NCI-H1417 treated with DMSO at 0.1 percent for 48 hours (cell line): ENCODE measurements at places on chromosomes 5 and 9.

GRCh38 chr5:16679863-16680262, 63.1 kb upstream of the RETREG1 start:
- no peak for DNase-seq

DNA sequence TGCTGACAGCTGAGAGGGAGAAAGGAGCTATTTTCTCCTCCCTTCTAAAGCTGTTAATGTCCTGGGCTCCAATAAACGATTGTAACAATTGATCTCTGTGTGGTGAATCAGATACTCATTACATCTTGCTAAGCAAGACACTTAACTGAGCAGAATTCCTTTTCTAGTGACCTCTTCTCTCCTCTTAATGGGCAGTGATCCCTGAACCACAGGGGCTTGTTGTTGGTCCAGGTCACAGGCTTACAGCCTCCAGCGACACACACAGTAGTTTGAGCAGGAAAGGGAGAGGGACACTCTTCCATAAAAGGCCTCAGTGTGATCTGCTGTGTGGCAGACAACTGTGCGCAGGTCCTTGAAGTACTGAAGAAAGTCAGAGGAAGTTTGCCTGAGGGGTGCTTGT, 58.5 kb upstream of the MYO10 start:
- DNase-seq: no peak

- DNase-seq: no peak
These were observed 1.3 kb downstream of the CEL start for GRCh38 chr9:133063159-133063499.

GRCh38 chr9:32867026-32867425, 83.7 kb downstream of the TMEM215 start:
- DNase-seq: no peak

DNA sequence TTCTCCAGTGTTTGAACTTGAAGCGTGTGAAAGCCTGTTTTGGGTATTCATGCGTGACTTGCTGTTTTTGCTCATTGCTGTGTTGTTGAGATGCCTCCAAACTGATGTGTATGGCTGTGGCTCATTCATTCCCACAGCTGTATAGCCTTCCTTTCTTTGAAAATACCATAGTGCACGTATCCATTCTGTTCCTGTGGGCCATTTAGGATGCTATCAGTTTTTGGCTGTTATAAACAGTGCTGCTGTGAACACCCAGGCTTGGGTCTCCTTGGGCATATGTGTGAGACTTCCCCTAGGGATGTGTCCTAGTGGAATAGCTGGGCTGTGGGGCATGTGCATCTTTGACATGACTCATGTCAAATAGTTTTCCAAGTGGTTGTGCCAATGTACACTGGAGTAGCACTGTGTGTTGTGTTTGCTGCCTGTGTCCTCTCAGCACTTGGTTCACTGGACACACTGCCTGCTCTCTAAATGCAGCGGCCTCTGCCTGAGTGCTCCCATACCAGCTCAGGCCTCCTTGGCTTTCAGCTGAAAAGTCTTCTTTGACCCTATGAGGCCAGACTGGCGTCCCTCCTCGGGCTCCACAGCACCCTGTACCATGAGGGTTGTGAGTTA, 102.6 kb upstream of the TBC1D2 start:
- no peak for DNase-seq

- no peak for DNase-seq
These were observed 465.2 kb downstream of the GADD45G start for GRCh38 chr9:90070056-90070455.

GRCh38 chr5:76082772-76083554, at the start of gene SV2C:
TSS of gene SV2C (plus strand) at chr5:76083383. CDS start at chr5:76131751, 48,368 bp downstream.
- no peak for DNase-seq

GRCh38 chr9:133945314-133945975, 46.7 kb downstream of the VAV2 start:
- DNase-seq: no peak

- no peak for DNase-seq
These were observed 93.5 kb downstream of the PPP2R2B start for GRCh38 chr5:146785065-146785464.

- no peak for DNase-seq
These were observed 35.4 kb downstream of the SEMA6A start for GRCh38 chr5:116539222-116539621.

DNA sequence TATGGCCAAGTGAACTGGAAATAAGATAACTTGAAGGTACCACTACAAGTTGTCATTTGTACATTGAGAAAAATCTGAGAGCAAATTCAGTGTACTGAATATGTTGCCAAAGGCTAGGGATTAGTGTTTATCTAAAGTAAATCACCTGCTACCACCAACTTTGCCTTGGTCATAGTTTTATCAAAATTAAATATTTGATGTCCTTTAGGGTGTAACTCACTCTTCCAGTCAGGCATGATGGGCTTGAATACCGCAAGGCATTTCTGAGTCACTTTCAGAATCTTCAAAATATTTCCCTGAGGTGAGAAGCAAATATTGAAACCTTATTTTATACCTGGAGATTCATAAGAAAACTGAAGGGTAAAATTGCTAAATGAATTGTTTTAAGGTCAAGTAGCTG, 1338.6 kb upstream of the ACO1 start:
- DNase-seq: no peak

DNA sequence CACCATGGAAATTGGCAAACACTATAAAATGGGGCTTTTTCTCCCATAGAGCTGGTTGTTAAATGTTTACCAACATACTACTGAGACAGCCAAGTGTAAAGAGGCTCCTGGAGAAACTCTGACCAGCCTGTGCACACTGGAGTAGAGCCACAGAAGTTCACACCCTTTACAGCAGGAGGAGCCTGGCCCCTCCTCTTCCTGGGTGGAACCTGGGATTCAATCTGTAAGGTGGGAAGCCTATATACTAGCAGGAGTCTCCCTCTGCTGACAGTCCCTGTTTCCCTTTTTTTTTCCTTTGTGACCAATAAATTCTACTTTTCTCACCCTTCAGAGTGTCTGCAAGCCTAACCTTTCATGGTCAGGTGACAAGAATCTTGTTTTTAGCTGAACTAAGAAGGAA, 10.4 kb upstream of the SLC30A5 start:
- DNase-seq: no peak

DNA sequence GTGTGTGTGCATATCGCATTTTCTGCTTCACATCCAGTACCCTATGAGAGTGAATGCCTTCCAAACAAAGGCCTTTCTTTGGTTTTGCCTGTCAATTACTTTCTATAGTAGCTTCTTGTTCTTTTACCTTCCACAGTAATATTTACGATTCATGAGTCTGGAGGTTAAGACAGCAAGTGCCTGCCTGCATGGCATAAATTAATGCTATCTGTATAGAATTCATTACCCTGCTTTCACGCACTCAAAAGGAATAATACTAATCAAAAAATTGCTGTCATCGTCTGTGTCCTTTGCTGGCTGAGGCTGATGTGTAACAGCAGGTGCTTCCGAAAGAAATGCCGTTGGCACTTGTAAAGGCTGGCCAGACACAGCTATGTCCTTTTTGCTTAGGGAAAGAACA, 1304.4 kb upstream of the CDH6 start:
- DNase-seq: no peak

DNA sequence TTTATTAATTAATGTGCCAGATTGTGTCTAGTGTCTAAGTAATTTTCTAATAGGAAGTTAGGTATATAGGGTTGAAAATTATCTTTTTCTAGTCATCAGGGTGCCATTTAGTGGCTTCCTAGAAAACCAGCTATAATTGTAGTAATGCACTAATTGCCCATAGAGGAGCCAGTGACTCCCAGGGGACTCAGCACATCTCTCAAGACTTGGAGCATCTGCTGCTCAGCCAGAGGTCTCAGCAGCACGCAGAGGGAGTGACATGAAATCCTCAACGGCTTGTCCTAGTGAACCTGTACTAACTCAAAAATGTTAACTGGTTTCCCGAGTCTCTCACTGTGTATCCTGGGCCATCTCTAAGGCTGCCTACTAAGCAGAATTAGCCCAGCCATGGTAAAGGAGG, 78.2 kb upstream of the MAN2A1 start:
- DNase-seq: no peak

- DNase-seq: no peak
These were observed 58.1 kb downstream of the SLIT3 start for GRCh38 chr5:169242849-169243186.

- no peak for DNase-seq
These were observed 319.5 kb downstream of the ADGRV1 start for GRCh38 chr5:90878081-90878480.

GRCh38 chr5:6333182-6333905, 45.0 kb downstream of the MED10 start:
- no peak for DNase-seq

DNA sequence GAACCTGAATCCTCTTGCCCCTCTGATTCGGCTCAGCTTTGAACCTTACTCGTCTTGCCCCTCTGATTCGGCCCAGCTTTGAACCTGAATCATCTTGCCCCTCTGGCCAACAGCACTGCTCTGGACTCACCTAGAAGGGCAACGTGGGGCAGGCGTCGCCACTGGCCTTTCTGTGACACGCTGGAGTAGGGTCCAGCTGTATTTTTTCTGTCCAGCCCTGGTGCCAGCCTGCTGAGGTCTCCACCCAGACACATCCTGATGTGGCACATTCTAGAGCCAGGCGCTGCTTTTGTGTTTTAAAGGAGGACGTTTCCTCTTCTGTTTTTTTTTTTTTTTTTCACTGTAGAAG, 15.2 kb upstream of the CPEB4 start:
- no peak for DNase-seq

- no peak for DNase-seq
These were observed 42.8 kb upstream of the SLIT3 start for GRCh38 chr5:169343766-169344165.

GRCh38 chr5:134174841-134175839, 1.6 kb downstream of the SKP1 start:
- DNase-seq: no peak

DNA sequence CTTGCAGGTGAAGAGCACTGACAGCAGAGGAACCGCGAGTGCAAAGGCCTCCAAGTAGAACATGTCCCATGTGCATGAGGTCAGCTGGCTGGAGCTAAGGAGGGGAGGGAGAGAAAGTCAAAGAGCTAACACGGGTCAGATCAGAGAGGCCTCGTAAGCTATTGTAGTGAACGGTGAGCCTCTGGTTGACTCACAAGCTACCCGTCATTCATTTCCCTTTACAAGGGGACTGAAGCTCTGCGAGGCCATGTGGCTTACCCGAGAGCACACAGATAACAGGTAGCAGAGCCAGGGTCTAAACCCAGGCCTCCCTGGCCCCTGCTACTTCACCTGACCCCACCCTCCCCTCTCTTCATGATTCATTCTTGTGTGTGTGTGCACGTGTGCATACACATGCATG, 152.7 kb upstream of the ADRA1B start:
- no peak for DNase-seq

DNA sequence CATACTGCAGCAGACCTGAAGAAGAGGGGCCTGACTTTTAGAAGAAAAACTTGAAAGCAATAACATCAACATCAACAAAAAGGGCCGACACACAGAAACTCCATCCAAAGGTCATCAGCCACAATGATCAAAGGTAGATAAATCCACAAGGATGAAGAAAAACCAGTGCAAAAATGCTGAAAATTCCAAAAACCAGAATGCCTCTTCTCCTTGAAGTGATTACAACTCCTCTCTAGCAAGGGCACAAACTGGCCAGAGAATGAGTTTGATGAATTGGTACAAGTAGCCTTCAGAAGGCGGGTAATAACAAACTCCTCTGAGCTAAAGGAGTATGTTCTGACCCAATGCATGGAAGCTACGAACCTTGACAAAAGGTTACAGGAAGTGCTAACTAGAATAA, 186.2 kb upstream of the RAI14 start:
- no peak for DNase-seq

DNA sequence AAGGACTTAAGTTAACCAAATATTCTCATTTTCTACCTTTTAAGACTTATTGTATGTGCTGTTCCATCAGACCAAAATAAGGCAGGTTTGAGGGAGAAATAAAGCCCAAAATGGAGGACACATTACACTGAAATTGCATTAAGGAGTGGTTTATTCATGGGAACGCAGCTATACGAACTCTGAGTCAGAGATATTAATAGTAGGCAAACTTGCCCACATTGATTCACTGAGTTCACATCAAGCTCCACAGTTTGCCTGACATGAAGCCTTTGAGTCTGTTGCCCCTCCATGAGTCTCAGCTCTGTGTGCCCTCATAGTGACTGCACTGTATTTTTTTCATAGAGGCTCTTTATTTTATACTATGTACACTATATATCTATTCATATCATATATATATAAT, 135.0 kb upstream of the SNX2 start:
- DNase-seq: no peak

GRCh38 chr5:62403411-62404250, at the start of gene DIMT1:
TSS of gene DIMT1 (minus strand) at chr5:62403905. CDS start at chr5:62403772, 133 bp downstream.
- peak; percentile 66 for DNase-seq

DNA sequence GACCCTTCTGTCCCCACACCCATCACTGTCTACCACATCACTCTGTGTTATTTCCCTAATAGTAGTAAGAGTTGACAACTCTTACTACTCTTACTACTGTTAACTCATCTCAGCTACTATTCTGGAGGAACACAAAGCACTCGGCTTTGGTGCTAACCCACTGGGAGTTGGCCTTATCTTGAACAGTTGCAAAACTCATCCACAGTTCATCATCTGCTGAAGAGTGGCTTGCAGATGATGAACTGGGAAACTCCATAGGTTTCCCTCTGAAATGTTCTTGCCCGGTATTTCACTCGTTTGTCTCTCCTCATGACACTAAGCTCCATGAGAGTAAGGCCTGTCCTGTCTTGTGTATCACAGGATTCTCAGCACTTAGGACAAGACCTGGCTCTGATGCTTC, 221.4 kb downstream of the NR3C1 start:
- DNase-seq: no peak

DNA sequence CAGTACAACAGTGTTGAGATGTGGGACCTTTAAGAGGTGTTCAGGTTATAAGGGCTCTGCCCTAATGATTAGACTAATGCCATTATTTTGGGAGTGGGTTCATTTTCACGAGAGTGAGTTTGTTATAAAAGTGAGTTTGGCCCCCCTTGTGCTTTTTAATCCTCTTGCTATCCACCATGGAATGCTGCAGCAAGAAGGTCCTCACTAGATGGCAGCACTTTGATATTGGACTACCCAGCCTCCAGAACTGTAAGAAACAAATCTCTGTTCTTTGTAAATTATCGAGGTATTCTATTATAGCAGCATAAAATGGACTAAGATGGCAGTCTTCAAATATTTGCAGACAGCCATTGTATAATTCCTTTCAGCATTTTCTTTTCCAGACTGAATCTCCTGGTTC, 212.4 kb downstream of the LRRC70 start:
- DNase-seq: no peak

DNA sequence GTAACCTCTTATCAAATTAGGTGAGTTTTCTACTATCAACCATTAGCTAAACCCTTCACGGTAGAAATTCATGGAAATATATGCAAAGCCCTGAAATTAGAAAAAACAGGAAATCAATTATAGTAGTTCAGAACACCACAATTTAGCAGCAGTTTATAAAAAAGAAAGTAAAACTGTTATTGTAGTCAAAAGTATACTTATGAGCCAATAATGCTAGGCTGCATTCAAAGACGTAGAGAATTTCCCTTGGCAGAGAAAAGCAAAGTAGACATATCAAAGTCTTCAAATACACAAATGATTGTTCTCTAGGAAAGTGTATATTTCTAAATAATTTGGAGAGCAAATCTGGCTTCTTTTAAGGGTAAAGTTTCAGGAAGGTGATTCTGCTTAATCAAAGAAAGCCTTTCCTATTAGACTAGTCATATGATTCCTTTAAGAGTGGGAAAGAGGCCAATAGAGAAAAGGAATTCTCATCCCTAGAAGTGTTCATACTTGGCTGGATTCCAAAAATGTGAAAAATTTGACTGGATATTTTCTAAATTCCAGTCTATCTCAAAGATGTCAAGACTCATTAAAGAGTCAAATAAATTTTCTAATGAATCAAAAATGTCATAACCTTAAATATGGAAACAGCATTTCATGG, 185.5 kb downstream of the SMC2 start:
- DNase-seq: no peak

GRCh38 chr5:81852291-81853029, 101.6 kb upstream of the SSBP2 start:
- DNase-seq: peak; percentile 56
